Nephron progenitor cell (in vitro differentiated cells): ENCODE measurements at places on chromosomes 5 and 9.

DNA sequence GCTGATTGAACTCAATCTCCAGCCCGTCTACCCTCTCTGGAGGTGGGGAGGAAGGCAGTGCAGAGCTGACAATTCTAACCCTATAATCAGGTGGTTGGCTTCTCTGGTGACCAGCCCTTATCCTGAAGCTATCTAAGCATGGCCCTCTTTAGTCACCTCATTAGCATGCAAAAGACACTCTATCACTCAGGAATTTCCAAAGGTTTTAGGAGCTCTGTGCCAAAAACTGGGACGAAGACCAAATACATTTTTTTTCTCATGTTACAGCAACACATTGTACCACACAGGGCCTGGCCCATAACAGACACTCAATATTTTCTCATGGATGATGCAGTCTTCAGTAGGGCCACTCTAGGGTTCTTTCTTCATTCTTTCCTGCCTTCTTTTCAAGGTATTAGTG, 118.8 kb upstream of the VLDLR start:
- H3K36me3 ChIP-seq: no peaks in the 10 kb centered on the region
- H3K4me1 ChIP-seq: peaks cover 4% of the 10 kb centered on the region
- DNase-seq: no peak
- no peak overlapping the region for H3K27ac ChIP-seq

DNA sequence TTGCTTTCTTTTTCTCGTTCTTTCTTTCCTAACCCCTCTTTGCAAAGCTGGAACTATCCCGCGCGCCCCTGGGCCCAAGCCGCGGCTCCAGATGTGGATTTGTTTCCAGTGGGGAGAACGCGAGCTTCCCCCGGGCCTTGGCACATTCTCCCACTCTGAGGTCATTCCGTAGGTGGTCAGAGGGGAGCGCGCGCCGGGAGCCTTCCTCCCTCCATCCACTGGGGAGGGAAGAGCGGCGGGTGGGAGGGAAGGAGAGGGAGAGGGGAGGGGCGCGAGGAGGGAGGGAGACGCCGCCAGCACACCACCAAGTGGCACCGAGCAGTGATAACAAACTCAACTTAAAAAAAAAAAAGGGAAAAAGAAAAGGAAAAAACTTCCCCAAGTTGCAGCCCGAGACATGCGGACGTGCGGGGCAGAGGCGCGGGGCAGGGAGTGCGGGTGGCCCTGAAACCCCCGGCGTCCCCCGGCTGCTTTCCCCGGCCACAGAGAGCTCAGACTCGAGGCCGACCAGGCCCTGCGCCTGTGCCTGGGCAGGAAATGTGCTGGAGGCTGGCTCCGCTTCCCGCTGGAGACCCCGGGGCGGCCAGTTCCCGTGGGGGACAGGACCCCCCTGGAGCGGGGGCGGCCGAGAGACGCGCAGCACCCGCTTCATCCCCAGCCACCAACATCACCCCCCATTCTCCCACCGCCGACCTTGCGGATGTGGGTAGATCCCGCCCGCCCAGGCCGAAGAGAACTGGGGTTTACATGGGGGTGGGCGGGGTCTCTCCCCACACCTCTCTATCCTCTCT, 3.1 kb downstream of the IER5L start:
- H3K4me1 ChIP-seq: peaks cover 50% of the 10 kb centered on the region
- DNase-seq: peak; percentile 73
- H3K27ac ChIP-seq: peak overlapping the region; percentile 98
- H3K27me3 ChIP-seq: peaks cover 18% of the 10 kb centered on the region
- H3K4me3 ChIP-seq: peak overlapping the region; percentile 90

DNA sequence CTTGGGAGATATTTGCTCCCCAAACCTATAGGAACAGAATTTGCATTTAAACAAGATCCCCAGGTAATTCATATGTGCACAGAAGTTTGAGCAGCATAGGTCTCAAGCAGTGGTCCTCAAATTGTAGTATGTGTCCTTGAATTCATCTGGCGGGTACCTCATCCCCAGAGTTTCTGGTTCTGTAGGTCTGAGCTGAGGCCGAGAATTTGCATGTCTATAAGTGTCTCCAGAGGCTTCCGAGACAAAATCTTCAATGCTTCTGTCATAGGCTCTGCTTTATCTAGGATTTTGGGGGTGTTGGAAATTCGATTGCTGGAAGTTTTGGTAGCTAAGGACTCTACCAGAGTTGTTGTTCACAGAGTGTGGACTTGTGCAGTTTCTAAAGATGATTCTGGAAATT, 38.6 kb downstream of the MAT2B start:
- no peak for DNase-seq
- no peak overlapping the region for H3K4me3 ChIP-seq
- peaks cover 12% of the 10 kb centered on the region for H3K27me3 ChIP-seq
- no peak overlapping the region for H3K27ac ChIP-seq

- no peaks in the 10 kb centered on the region for H3K27me3 ChIP-seq
- no peaks in the 10 kb centered on the region for H3K36me3 ChIP-seq
- H3K4me3 ChIP-seq: no peak overlapping the region
- H3K27ac ChIP-seq: no peak overlapping the region
- DNase-seq: no peak
- no peaks in the 10 kb centered on the region for H3K4me1 ChIP-seq
Observed at GRCh38 chr5:84597904-84598303, 213.2 kb upstream of the EDIL3 start.

GRCh38 chr5:82642313-82642712, 364.2 kb upstream of the RPS23 start:
- H3K4me3 ChIP-seq: no peak overlapping the region
- H3K36me3 ChIP-seq: no peaks in the 10 kb centered on the region
- no peak for DNase-seq
- H3K4me1 ChIP-seq: peaks cover 44% of the 10 kb centered on the region
- no peaks in the 10 kb centered on the region for H3K27me3 ChIP-seq

- peaks cover 5% of the 10 kb centered on the region for H3K4me1 ChIP-seq
- no peaks in the 10 kb centered on the region for H3K36me3 ChIP-seq
Observed at GRCh38 chr5:133322743-133323142, 270.9 kb downstream of the HSPA4 start.

DNA sequence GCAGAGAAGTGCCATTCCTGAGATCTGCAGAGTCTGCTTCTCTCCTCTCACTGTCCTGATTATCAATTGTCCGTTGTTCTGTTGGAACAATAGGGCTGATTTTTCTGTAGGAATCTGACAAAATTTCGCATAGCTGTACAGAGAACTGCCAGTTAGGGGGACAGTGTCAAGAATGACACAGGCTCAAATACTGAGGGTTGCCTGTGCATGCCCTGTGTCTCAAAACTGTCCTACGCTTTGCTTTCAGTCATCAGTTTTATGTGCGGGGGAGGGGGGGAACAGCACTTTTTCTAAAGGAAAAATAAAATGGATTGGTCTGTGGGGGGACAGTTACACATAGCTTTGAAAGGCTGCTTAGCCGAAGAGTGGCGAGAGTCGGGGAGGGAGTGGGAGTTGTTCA, 248.6 kb downstream of the PDZD2 start:
- no peaks in the 10 kb centered on the region for H3K36me3 ChIP-seq
- H3K4me1 ChIP-seq: peaks cover 67% of the 10 kb centered on the region
- H3K27me3 ChIP-seq: peaks cover 36% of the 10 kb centered on the region
- peak overlapping the region; percentile 39 for H3K27ac ChIP-seq
- no peak overlapping the region for H3K4me3 ChIP-seq
- peak; percentile 19 for DNase-seq

GRCh38 chr5:77170196-77170890, 40.1 kb upstream of the PDE8B start:
- H3K27me3 ChIP-seq: peaks cover 10% of the 10 kb centered on the region
- H3K36me3 ChIP-seq: peaks cover 2% of the 10 kb centered on the region
- H3K4me1 ChIP-seq: peaks cover 6% of the 10 kb centered on the region
- DNase-seq: no peak
- no peak overlapping the region for H3K4me3 ChIP-seq
- H3K27ac ChIP-seq: no peak overlapping the region

- no peak overlapping the region for H3K27ac ChIP-seq
- H3K27me3 ChIP-seq: no peaks in the 10 kb centered on the region
- H3K4me3 ChIP-seq: no peak overlapping the region
Observed at GRCh38 chr5:65840071-65840470, 86.3 kb upstream of the ERBIN start.

- H3K27me3 ChIP-seq: peaks cover 17% of the 10 kb centered on the region
- no peak overlapping the region for H3K4me3 ChIP-seq
- no peaks in the 10 kb centered on the region for H3K36me3 ChIP-seq
Observed at GRCh38 chr9:94692601-94693000, 33.9 kb upstream of the AOPEP start.

- H3K4me3 ChIP-seq: no peak overlapping the region
- no peaks in the 10 kb centered on the region for H3K27me3 ChIP-seq
- DNase-seq: no peak
- no peak overlapping the region for H3K27ac ChIP-seq
Observed at GRCh38 chr5:36619012-36619635, 12.7 kb downstream of the SLC1A3 start.

DNA sequence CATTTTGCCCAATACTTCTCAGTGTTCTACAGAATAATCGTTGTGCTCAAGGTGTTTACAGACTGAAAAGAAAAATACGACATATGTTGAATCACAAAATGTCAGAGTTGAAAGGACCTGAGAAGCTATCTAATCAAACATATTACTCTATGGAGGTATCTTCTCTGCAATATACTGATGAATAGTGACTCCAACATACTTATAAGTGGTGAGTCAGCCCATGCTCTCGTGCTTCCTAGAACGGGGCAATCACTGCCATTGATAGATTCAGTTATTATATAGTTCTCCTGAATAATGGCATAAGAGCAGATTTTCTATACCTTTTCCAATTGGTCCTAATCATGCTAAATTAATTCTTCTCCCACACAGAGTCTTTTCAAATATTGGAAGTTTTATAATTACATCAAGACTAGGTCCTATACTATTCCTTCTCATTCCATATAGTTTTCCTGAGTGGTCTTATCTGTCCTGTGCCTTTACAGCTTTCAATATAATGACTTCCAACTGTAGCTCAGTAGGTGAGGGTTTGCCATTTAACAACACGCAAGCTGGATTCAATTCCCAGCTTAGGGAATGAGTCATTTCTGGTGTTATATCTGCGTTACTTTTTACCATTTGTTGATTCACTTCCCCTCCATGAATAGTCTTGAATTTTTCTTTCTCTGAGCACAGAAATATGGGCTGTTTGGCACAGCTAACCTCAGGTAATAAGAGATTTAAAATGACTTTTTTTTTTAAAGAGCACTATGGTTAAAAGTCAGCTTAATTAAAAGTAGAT, 81.1 kb downstream of the PLK2 start:
- H3K4me1 ChIP-seq: no peaks in the 10 kb centered on the region
- H3K27me3 ChIP-seq: peaks cover 4% of the 10 kb centered on the region
- H3K36me3 ChIP-seq: peaks cover 13% of the 10 kb centered on the region
- DNase-seq: no peak
- no peak overlapping the region for H3K4me3 ChIP-seq
- H3K27ac ChIP-seq: no peak overlapping the region

- no peak for DNase-seq
- H3K27ac ChIP-seq: no peak overlapping the region
- peaks cover 23% of the 10 kb centered on the region for H3K4me1 ChIP-seq
- no peak overlapping the region for H3K4me3 ChIP-seq
Observed at GRCh38 chr5:73424556-73424977, 24.0 kb downstream of the FOXD1 start.

- no peaks in the 10 kb centered on the region for H3K36me3 ChIP-seq
- no peaks in the 10 kb centered on the region for H3K27me3 ChIP-seq
- no peak overlapping the region for H3K4me3 ChIP-seq
- no peak overlapping the region for H3K27ac ChIP-seq
- no peaks in the 10 kb centered on the region for H3K4me1 ChIP-seq
- no peak for DNase-seq
Observed at GRCh38 chr5:155926031-155926430, 400.9 kb upstream of the SGCD start.

GRCh38 chr9:74379718-74380117, 117.4 kb upstream of the RORB start:
- H3K27me3 ChIP-seq: no peaks in the 10 kb centered on the region
- no peak overlapping the region for H3K4me3 ChIP-seq
- no peaks in the 10 kb centered on the region for H3K4me1 ChIP-seq
- H3K27ac ChIP-seq: no peak overlapping the region
- DNase-seq: peak; percentile 17
- no peaks in the 10 kb centered on the region for H3K36me3 ChIP-seq

DNA sequence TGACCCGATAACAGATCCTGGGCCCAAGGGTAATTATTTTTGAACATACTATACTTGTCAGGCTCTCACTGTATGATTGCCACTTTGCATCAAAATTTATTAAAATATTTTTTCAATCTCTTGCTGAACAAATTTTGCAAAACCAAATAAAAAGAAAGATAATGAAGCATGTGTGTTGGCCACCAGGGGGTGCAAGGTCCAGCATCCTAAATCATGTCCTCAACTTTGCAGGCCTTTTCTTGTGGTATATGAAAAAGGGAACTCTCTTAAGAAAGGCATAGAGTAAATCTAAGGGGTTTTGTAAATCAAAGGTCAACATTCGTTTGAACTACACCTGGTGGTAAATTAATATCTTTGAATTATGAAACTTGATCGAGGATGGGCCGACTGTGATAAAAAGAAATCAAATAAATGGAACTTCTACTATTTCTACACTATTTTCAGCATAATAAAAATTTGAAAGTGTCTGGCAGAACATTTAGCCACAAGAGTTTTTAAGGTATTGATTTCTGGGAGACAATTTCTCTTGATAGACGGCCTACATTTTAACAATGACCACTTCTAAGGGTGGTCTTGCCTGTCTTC, 676.5 kb downstream of the DMRTA1 start:
- H3K27ac ChIP-seq: no peak overlapping the region
- no peak overlapping the region for H3K4me3 ChIP-seq
- no peaks in the 10 kb centered on the region for H3K4me1 ChIP-seq

DNA sequence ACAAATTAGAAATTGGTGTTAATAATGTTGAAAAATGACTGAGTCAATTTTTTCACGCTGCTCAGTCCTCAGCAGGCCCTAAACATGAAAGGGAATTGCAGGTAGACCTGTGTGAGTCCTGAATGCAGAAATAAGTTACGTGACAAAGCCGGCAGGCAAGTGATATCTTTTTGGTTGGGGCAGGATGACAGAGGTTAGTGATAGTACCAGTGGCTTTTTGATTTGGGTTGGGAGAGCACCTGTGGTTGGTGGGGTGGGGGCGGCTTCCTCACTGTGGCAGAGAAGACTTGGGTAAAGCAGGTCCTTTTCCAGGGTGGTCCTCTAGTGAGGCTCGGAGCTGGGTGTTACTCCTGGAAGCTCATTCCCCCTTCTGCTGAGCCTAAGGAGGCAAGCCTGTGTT, 164.7 kb downstream of the TMEM167A start:
- no peak for DNase-seq
- H3K27ac ChIP-seq: no peak overlapping the region
- no peak overlapping the region for H3K4me3 ChIP-seq

- peak overlapping the region; percentile 24 for H3K27ac ChIP-seq
- DNase-seq: no peak
- H3K36me3 ChIP-seq: peaks cover 46% of the 10 kb centered on the region
- no peak overlapping the region for H3K4me3 ChIP-seq
- no peaks in the 10 kb centered on the region for H3K4me1 ChIP-seq
- H3K27me3 ChIP-seq: no peaks in the 10 kb centered on the region
Observed at GRCh38 chr9:100020121-100020795, 78.5 kb downstream of the ERP44 start.
